M059J (cell line): ENCODE measurements at places on chromosomes 5 and 9. TPM values are rescaled to one million over a fixed set of nuclear protein-coding genes. Genes with fewer than 3 reads are reported as not detected.
A peak's percentile ranks its signal among the peaks of the same experiment; 100 is the strongest.

- DNase-seq = no peak
Observed at GRCh38 chr9:98763986-98764745, 32.2 kb downstream of the ANKS6 start.

RIMOC1 gene
- total RNA-seq = 21.9 and 23.8 TPM in 2 replicates

NDST1 gene
- total RNA-seq = 24.3 and 44.2 TPM in 2 replicates

- no peak for DNase-seq
Observed at GRCh38 chr9:81636255-81636599, 53.1 kb downstream of the TLE1 start.

GRCh38 chr9:35464141-35465025 lies 25.5 kb upstream of the RUSC2 start:
- DNase-seq = no peak

- no peak for DNase-seq
Observed at GRCh38 chr9:92350740-92351133, 25.0 kb downstream of the CENPP start.

- peak; percentile 76 for DNase-seq
Observed at GRCh38 chr5:171975262-171975876, 31.1 kb downstream of the FBXW11 start.

SLC23A1 gene
- not detected in 2 replicates for total RNA-seq

GRCh38 chr5:152364899-152365298 lies 40.2 kb downstream of the NMUR2 start:
- no peak for DNase-seq

BTNL9 gene
- total RNA-seq = not detected in 2 replicates

DNA sequence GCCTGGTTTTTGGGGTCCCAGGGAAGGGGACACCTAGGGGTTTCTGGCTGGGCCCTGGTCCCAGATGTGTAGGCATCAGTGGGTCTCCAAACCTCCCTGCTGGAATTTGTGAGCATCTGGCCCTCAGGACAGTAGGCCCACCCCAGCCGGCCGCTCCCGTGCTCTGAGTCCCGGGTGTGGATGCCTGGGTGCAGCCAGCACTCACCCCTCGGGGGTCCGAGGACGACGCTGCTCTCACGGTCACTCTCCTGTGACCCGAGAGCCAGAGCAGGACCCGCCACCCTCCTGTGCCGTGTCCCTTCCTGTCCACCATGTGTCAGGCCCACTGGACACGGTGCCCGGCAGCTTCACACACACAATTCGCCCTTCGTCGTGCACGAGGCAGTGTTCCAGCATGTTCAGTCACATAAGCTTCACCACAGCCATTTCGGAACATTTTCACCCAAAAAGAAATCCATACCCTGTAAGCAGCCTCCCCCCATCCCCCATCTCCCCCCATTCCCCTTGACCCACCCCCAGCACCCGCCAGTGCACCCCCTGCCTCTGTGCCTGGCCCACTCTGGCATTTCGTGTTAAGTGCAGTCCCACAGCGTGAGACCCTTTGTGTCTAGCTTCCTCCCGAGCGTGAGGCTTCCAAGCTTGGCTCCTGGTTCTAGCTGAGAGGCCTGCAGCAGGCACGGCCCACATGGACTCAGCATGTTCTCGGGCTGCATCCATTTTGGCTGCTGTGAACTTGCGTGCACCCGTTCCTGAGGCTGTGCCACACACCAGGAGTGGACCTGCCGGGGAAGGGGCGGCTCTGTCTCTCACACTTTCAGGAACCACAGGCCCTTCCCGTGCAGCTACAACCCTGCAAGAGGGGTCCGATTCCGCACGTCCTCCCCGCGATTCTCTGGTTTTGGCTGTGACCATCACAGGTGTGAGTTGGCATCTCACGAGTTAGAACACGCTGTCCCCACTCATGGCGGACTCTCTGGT lies 40.5 kb downstream of the NKD2 start:
- DNase-seq = no peak

TMOD1 gene
- total RNA-seq = 0.84 and 2.4 TPM in 2 replicates

AP3S1 gene
- total RNA-seq = 124 and 161 TPM in 2 replicates

GRCh38 chr9:94269264-94269663 lies 10.2 kb downstream of the ZNF169 start:
- no peak for DNase-seq

PCDHGA5 gene
- 0.02 and 0.10 TPM in 2 replicates for total RNA-seq

LHX6 gene
- total RNA-seq = 0.05 and 0.37 TPM in 2 replicates

DNA sequence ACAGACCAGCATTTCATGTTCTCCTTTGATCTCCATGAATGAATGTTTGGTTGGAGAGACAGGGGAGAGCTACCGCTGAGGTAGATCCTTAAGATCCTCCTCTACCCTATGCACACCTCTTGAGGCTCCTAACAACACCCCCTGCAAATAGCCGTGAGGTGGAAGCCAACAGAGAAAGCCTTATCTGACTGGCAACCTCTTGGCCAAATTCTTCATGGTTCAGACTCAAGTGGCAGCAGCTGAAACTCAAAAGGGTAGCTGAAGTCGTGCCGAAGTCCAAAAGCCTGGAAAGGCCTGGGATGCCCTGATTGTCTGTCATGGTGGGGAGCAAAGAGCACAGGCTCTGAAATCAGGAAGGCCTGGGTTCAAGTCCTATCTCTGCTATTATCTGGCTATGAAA lies 184.9 kb downstream of the SEC61B start:
- DNase-seq = no peak

C5orf46 gene
- 5.9 and 10.0 TPM in 2 replicates for total RNA-seq

DNA sequence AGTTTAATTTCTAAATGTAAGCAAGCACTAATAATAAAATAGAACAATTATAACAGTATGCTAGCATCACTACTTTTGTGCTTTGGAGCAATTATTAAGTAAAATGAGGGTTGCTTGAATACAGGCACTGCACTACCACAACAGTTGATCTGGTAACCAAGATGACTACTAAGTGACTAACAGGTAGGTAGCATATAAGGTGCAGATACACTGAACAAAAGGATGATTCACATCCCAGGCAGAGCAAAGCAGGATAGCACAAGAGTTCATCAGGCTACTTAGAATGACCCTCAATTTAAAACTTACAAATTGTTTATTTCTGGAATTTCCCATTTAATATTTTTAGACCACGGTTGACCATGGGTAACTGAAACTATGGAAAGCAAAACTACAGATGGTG lies 48.0 kb upstream of the RGS7BP start:
- DNase-seq = no peak

- no peak for DNase-seq
Observed at GRCh38 chr5:133712562-133712961, 100.2 kb upstream of the FSTL4 start.

DNA sequence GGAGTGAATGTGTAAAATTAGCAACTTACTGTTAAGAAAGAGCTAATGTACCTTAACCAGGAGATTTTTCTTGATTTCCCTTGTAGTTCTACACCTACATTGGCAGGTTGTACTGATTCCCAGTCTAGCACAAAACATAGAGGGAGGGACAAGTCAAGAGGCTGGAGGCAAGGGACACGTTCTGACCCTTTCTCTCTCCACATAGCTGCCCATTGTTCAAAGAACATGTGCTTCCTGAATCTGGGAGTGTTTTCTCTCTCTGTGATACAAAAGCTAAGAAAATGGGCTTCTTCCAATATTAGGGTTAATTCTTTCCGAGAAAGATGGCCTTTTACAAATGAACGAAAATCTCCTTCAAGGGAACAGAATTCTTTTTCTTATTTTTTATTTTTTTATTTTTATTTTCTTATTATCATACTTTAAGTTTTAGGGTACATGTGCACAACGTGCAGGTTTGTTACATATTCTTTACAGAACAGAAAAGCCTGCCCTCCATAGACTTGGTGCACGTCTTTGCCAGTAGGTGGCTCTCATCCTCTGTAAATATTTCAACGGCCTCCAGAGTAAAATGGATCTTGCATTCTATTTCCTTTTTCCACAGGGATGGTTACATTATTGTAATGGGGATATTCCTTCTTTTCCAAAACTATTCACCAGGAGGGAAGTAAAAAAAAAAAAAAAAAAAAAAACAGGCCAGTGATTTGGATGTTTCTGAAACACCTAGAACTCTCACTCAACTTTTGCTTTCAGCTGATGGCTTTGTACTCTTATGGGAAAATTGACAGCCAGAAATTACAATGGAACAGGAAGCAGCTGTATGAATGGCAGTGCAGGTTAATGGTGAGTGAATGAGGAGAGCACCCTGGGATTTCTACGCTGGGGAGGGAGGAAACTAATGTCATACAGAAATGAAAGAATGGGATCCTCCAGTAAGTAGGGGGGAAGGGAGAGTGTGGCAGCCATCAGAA lies 13.1 kb upstream of the IFNA5 start:
- peak; percentile 54 for DNase-seq

DNA sequence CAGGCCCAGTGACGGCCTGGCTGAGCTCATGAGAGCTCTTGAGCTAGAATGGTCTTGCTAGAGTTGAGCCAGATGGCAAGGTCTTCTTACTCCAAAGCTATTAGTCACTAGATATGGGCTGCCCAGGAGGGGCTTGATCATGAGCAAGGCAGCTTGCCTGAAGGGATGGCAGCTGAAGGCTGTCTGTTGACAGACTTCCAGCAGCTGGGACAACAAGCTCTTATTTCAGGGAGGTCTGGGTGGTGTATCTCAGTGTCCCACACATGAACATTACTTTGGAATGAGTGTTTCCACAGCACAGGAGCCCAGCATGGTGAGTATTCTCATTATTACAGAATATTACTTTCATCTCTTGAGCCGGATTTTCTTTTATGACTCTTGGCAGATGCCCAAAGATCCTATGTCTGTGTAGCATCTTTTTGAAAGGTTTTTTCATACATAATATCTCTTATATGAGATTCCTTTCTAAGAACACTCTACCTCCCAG lies 414.1 kb downstream of the ARHGEF28 start:
- peak; percentile 82 for DNase-seq

- no peak for DNase-seq
Observed at GRCh38 chr5:23459214-23459613, 48.2 kb upstream of the PRDM9 start.

DNA sequence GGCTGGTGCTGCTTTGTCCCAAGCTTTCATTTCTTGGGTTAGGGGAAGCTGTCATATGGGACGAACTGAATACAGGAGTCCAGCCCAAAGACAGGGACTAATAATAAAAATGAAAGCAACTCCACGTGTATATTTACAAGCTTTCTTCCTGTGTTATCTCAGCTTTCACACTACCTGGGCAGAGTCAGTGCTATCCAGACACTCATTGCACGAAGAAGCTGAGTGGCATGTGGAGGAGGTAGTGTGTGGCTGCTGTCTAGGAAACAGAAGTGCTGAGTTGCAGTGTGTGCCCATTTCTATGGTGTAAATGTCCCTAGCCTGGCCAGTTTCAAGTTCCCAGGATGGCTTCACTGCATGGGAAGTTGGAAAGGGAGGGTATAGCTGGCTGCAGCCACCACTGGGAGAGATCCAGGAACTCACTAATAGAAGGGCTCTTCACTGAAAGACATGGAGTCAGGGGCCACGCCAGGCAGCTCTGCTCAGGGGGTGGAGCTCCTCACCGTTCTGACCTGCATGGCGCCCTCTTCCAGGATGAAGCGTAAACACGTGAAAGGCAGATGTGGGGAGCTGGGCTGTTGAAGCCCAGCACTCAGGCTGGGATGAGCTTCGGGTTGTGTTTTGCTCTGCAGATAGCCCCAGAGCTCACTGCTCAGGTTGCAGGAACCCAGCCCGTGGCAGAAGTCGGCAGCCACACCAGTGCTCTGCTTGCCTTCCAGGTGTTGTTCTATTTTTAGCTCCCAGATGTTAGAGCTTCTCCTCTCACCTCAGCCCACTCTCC lies 116.9 kb downstream of the IRX2 start:
- DNase-seq = no peak

- no peak for DNase-seq
Observed at GRCh38 chr9:124590889-124591641, 83.9 kb upstream of the NR5A1 start.

AGTPBP1 gene
- total RNA-seq = 7.6 and 8.0 TPM in 2 replicates

SNCAIP gene
- total RNA-seq = 0.39 and 0.44 TPM in 2 replicates

DNA sequence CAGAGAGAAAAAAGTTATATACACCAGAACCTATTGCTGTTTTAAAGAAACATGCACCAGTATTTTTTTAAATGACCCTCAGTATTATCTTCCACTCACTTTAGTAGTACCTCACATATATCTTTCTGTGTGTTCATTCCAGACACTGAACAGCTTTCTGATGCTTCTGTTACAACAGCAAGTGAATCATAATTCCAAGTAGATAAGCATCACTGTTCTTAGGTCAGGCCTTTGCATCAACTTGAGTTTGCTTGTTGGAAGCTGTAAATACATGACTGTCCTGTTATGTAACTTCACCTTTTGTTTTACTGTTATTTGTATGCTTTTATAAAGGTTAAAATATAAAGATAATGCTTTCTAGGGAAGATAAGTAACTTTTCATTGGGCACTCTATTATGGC lies 184.4 kb downstream of the ISL1 start:
- DNase-seq = no peak

SPEF2 gene
- 1.2 and 2.4 TPM in 2 replicates for total RNA-seq

DNA sequence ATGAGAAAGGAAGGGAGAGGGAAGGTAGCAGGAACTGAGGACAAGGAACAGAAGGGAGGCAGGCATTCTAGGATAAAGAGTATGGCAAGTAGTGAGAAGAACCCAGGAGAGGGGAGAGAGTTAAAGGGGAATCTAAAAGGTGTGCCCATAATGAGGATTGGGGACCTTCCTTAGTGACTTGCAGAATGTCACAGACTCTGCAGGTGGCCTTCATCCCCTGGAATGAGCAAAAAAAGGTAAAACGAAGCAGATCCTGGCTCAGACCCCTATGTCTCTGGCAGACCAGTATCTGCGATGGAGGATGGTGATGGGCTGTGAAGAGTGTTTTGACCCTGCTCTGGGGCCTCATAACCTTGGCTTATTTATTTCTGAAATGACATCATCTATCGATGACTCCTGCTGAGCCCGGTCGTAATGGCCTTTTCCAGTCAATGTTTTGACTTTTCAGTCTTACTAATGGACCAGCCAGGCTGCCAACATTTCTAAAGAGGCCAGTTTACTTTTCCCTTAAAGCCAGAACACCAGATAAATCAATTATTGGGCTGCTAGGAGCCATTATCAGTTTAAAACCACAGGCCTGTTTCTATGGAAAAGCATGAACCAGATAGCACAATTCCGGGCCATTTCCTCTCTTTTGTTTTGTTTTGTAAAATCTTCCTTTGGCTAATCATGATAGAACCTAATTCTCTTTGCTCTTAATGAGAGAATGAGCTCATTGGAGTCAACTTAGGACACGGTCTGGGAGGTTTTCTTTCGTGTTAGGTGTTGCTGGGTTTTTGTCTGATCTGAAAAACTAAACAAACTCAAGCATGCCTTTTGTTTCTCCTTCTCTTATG lies 3.1 kb downstream of the TMOD1 start:
- peak; percentile 60 for DNase-seq

DNA sequence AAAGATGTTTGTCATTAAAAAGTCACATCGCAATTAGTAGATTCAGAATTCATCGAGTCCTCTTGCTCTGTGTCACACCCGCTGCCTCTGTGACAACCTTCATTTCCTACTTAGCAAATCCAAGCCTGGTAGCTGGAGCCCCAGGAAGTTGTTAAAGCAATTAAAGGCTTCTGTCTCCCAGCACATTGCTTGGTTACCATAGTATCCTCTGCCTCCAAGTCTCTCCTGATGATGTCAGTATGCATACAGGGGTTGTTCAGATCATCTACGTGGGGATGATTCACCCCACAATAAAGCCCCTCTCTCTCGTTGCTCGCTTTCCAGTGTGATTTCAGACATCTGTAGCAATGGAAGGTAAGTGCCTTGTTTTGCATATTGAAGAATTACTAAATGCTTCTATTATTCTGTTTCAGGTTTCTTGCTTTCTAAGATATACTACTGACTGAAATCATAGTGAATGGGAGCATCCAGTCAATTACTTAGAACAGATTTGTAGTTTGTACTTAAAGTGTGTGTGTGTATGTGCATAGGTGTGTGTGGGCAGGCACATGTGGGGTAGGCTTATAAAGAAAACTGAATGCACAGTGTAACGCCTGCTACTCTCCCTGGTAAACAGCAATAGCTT lies 52.9 kb downstream of the PAM start:
- DNase-seq = peak; percentile 61

PCDHGB6 gene
- total RNA-seq = 0.02 TPM in 1 of 2 replicates, not detected in the other
